Stimulated activated CD8-positive, alpha-beta memory T cell treated with anti-CD3 and anti-CD28 coated beads, Interleukin-4, amount 100 ng/mL, for 48 hours (primary cell): ENCODE measurements at places on chromosomes 1 and 21.

- no peak for DNase-seq
These were observed 14.8 kb upstream of the GBP5 start for GRCh38 chr1:89287181-89288050.

GRCh38 chr1:235673981-235674380 lies 24.4 kb upstream of the GNG4 start:
- DNase-seq: no peak

- DNase-seq: no peak
These were observed 93.7 kb downstream of the DUSP10 start for GRCh38 chr1:221648201-221648600.

DNA sequence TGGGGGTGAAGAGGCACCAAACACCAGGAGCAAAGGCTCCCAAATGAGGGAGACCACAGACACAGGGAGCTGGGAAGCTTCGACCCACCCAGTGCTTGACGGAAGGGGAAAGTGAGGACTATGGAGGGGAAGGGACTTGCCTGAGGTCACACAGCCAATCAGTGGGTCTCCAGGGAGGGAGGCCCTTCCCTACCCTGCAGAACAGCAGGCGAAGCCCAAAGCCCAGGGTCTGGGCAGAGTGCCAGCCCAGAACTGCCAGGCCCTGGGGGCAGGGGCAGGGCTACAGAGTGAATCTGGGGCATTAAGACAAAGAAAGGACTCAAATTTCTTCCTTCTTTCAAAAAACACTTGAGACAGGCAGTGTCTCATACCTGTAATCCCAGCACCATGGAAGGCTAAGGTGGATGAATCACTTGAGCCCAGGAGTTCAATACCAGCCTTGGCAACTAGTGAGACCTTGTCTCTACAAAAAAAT lies 45.5 kb upstream of the ECE1 start:
- DNase-seq: no peak

DNA sequence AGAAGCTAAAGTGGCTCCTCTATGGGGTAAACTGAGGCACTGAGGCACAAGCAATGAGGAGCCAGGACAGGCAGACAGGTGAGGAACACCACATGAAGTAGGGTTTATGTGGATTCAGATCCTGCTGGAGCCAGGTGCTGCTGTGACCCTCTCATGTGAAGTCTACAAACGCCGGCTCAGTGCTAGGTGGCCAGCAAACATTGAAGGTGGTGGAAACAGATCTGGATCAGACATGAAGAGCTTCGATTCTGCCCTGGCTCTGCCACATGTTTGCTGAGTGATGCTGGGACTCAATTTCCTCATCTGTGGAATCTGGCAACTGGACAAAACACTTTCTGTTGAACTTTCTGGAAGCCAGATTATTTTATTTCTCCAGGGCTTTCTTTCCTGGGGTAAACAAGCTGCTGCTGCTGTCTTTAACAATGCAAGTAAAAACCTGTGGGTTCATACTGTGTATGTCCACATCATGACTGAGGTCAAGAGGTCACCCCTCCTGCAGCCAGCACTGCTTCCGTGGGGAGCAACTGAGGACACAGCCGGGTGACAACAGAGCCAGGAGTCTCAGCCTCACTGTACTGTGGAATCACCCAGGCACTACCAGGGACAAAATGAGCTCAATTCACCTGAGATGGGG lies 33.3 kb downstream of the HMGB4 start:
- no peak for DNase-seq
